SJSA1 (cell line): ENCODE measurements at places on chromosomes 12 and 14. TPM values are rescaled to one million over a fixed set of nuclear protein-coding genes. Genes with fewer than 3 reads are reported as not detected.
A peak's percentile ranks its signal among the peaks of the same experiment; 100 is the strongest.

GRCh38 chr12:121191151-121191550, 18.8 kb upstream of the P2RX4 start:
- DNase-seq, result no peak

DNA sequence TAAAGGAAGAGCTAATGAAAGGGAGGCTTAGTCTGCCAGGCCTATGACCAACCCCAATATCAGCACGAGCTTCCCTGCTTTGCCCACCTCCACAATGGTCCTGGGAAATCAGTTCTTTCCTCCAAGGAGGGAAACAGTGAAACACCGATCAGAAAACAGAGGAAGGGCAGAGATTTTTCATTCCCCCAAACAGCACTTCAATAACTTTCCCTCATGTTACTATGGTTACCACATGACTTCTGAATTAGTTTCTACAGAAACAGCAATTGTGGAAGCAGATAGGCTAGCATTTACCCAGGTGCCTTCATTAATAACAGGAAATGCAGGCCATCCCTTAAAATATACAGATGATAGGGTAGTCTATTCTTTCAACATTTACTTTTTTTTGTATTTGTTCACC, 35.9 kb downstream of the TRIM9 start:
- no peak for DNase-seq

Gene GYS2
- not detected in 2 replicates for total RNA-seq

Gene ANG
- 2.7 and 4.4 TPM in 2 replicates for total RNA-seq

DNA sequence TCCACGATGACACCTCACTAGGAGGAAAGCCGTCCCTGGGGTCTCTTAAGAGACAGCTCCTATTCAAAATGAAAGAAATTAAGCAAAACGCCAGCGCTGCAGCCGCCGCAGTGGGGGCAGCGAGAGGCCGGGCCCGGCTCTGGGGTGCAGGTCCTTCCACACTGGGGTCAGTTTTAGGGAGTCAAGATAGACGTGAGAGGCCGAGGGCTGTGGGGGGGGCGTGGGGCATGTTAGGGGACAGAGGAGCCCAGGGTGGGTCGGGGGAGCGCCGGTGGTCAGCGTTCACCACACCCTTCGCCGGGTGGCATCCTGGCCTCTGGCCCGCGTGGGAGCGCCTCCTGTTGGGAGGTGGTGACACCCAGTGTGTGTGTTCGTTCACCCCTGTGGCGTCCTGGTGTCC, 25.7 kb downstream of the KIF26A start:
- DNase-seq, result no peak

GRCh38 chr14:63045234-63045611, at the start of gene KCNH5:
KCNH5 (minus strand) TSS chr14:63045458; CDS start chr14:63045186, 272 bp downstream.
- no peak for DNase-seq

Gene ACVRL1
- 23.3 and 27.6 TPM in 2 replicates for total RNA-seq

- DNase-seq, result no peak
Observed at GRCh38 chr14:104388541-104389325, 190.8 kb upstream of the C14orf180 start.

DNA sequence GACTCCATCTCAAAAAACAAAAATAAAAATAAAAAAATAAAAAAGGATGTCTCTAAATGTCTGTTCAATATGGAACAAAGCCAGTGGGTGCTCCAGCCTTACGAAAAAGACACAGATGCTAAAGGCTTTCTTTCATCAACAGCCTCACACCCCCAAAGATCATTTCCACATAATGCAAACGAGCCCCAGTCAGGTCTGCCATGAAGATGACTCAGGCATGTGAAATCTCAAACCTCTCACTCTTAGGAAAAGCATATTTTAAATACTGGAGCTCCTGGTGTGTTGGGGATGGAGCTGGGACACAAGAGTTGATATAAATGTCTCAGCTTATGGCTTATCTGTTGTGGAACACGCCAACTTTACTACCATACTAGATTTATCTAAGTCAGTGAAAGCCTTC, 49.9 kb upstream of the PLXNC1 start:
- no peak for DNase-seq

Gene KRT74
- total RNA-seq, result not detected in 2 replicates

GRCh38 chr14:30958555-30959407, 66.7 kb upstream of the AP4S1 start:
- no peak for DNase-seq

Gene RPS6KA5
- total RNA-seq, result 1.9 and 6.8 TPM in 2 replicates

- DNase-seq, result no peak
Observed at GRCh38 chr14:33812181-33812580, 138.7 kb downstream of the EGLN3 start.

- no peak for DNase-seq
Observed at GRCh38 chr14:57089901-57090300, 178.8 kb downstream of the EXOC5 start.

DNA sequence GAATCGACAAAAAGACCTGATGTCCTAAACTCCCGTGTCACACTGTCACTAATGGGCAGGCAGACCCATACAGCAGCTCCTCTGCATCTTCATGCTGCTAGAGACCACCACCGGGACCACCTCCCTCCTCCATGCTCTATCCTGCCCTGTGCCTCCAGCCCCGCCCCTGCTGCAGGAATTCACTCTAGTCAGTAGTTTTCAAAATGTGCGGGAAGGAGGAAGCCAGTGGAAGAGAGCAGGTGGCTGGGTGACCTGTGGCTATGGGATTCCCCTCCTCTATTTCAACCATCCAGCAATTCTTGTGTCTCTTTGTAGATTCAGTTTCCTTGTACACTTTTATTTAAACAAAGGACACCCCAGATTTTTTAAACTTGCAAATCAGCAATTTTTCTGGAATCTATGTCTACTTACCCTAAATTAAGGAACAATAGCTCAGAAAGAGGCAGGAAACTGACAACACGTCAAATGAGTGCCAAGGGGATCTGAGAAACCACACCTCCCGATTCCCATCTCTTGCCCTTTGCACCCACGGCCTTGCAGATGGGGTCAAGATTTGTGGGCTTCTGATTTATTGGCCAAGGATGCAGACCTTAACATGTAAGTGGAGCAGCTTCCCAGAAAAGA, 20.4 kb upstream of the MAP1LC3B2 start:
- DNase-seq, result no peak

DNA sequence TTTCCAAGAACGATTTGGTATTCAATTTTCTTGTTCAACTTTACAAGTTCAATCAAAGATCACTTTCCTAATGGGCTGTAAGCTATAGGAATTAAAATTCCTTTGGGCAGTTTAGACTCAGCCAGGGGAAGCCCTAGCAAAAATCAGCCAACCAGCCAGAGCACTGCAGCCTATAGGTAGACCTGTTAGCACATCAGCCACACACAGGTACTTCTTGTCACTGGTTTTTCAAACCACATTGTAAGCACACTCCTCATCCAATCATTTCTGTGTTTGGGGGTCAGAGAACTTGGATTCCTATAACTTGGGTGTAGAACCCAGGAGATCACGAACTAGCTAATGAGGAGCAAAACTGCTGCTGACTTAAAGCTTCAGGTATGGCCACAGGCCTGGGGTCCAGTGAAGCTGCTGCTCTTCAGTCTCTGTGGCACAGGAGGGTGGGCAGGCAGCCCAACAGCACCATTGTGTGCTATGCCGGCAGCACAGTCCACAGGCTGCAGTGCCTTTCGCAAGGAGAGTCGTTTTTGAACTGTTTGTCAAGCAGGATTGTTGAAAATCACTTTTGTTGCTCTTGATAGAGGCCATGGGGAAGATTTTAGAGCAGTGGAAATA, 87.3 kb upstream of the RFX4 start:
- DNase-seq, result no peak

Gene NOS1
- total RNA-seq, result not detected in 2 replicates

Gene BDKRB2
- total RNA-seq, result 21.6 and 28.2 TPM in 2 replicates

Gene LTBP2
- 1.3 and 2.2 TPM in 2 replicates for total RNA-seq

DNA sequence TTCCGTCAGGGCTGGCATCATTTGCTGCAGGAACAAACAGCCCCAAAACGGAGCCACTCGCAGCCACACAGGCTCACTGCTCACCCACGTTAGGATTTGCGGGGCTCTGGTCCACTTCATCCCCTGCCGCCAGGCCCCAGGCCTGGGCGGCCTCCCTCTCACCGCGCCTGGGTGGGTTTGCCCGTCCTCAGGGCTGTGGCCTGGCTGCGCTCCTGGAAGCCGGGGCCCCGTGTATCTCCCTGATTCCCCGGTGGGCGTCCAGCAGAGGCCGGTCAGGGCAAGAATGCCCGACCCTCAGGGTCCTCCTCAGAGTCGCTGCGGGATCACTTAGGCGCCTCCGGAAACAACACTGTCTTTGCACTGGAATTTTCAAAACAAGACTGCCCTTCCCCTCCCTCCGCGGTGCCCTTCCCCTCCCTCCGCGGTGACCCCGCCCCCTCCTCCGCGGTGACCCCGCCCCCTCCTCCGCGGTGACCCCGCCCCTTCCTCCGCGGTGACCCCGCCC, 15.7 kb upstream of the FBRSL1 start:
- no peak for DNase-seq

DNA sequence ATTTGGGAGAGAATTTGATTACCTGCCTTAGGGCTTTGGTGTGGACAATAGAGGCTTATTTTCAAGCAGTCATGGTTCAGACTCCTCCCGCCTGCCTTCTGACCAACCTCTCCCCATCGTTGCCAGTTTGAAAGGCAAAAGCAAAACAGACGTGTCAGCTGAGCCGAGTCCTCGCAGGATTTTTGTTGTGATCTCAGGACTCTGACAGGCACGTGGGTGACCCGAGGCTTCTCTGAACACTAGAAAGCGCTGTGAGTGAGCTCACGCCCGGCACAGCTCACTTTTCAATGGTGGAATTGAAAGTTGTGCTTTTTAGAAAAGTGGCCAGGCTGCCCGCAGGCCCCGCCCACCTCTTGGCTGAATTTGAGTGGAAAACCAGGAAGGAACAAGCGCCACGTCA, 130.1 kb downstream of the GLT1D1 start:
- DNase-seq, result no peak

Gene ZNF219
- total RNA-seq, result 3.2 and 16.8 TPM in 2 replicates

GRCh38 chr12:64797156-64797555, 27.3 kb upstream of the TBC1D30 start:
- DNase-seq, result no peak

GRCh38 chr12:6073426-6073825, 51.0 kb downstream of the VWF start:
- no peak for DNase-seq

Gene HRK
- not detected in 2 replicates for total RNA-seq

- DNase-seq, result no peak
Observed at GRCh38 chr12:56154246-56154771, 1.9 kb downstream of the MYL6B start.

Gene KCNK10
- total RNA-seq, result not detected in 2 replicates

Gene DEGS2
- total RNA-seq, result not detected in 2 replicates

Gene PLEKHG7
- total RNA-seq, result not detected in 2 replicates

DNA sequence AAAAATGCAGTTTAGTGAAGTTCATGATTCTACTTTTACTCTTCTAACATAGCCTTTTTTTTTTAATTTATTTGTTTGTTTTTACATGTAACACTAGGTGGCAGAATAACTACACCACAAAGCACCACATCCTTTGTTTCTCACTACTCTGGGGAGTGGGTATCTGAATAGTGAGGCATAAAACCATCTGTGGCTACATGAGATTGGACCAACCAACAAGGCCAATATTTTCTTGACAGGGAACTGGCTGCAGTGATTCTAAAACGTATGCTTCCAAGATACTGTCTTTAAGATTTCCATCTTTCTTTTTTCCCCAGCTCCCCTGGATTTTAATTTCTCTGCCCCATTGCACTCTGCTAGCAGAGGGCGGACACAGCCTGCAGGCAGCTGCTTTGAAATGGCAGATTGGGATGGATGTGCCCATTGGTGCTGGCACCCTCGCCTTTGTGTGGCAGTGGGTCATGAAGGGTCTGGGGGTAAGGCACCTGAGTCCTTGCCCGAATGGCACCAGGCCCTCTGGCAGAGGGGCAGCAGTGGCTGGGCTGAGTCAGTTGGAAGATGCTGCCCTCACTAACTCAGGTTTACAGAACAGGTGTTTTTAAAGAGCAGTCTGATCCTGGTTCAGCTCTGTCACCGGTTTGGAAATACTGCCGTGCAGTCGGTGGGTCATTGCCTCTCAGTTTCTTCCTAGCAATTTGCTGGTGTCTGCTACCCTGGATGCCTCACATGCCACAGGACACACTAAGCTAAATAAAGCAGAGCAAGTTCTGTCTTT, 429.1 kb downstream of the RAD51B start:
- no peak for DNase-seq

DNA sequence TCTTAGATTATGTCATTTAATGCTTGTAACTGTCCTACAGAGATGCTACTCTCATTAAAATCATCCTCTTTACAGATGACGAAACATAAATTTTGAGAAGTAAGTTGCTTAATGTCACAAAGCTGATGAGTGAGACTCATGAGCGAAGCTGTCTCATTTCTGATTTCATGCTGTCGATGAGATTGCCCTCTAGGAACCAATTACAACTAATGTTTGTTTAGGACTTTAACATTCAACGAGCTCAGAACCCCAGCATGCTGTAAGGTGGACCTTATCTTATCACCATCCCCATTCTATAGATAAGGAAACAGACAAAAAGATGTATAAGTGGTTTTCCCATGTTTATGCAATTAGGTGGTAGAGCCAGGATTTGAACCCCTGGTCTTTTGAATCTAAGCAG, 23.1 kb downstream of the BHLHE41 start:
- DNase-seq, result no peak

Gene CEP170B
- total RNA-seq, result 5.9 and 9.3 TPM in 2 replicates

Gene KCNJ8
- not detected in 2 replicates for total RNA-seq

GRCh38 chr12:130791629-130792028, 47.4 kb downstream of the STX2 start:
- no peak for DNase-seq

DNA sequence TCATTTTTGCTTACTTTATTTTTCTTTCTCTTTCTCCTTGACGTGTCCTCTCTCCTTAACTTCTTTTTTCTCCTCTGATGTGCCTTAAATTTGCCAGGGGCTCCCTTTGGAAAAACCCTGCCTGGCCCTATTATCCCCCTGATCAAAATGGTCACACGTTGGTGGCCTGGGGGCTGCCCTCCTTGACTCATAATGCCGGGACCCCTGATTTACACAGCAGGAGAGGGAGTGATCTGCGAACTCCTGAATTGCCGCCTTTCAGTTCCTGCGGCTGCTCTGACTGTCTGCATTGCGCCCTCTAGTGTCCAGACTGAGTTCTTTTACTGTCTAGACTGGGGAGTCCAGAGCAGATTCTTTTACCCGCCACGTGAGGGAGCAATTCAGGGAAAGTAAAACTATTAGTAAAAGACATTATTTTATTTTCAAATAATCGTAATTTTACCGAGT, 44.8 kb upstream of the GZMB start:
- peak; percentile 72 for DNase-seq

- DNase-seq, result no peak
Observed at GRCh38 chr14:60506985-60507829, 1.7 kb upstream of the SIX6 start.

DNA sequence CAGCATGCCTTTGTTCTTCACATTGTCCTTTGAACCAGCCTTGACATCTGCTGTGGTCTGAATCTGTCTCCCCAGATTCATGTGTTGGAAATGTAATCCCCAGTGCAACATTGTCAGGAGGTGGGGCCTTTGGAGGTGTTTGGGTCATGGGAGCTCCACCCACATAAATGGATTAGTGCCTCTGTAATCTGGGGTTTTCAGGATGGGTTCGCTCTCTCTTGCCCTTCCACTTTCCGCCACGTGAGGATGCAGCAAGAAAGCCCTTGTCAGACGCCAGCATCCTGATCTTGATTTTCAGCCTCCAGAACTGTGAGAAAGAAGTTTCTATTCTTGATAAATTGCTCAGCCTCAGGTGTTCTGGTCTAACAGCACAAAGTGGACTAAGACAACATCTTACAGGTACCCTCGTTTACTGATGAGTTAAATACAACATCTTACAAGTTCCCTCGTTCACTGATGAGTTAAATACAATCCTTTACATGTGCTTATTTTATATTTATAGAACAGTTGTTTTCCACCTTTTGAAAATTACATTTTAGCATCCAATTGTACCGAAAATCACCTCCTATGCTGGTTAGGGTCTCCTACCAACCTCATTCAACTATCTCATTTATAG, 54.4 kb upstream of the RIMBP2 start:
- no peak for DNase-seq
